Gastrocnemius medialis (tissue), 4 donors: ENCODE measurements at places on chromosomes 5 and 9. TPM values are rescaled to one million over a fixed set of nuclear protein-coding genes. Genes with fewer than 3 reads are reported as not detected.

- no peak for DNase-seq
These were observed 38.4 kb upstream of the SHB start for GRCh38 chr9:38107405-38107804.

GRCh38 chr5:176799488-176799887, 10.9 kb upstream of the UNC5A start:
- no peak for DNase-seq

DNA sequence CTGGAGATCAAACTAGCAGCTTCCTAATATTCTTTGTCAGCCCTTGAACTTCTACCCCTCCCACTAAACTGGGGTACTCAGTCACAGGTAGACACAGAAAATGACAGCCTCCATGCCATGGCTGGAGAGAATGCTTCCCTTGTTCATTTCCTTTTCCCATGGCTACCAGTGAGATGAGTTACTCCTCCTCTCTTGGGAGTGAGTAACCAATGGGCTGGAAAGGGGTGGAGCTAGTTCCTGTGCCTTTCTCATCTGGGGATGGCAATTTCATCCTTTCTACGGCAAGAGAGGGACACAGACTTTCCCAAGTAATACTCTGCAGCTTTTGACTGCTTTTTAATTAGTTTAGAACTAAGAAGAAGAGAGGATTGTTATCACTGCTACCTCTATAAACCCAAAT, 1045.6 kb upstream of the WWC1 start:
- no peak for DNase-seq

GRCh38 chr9:14508884-14509283, 184.3 kb downstream of the ZDHHC21 start:
- no peak for DNase-seq

DNA sequence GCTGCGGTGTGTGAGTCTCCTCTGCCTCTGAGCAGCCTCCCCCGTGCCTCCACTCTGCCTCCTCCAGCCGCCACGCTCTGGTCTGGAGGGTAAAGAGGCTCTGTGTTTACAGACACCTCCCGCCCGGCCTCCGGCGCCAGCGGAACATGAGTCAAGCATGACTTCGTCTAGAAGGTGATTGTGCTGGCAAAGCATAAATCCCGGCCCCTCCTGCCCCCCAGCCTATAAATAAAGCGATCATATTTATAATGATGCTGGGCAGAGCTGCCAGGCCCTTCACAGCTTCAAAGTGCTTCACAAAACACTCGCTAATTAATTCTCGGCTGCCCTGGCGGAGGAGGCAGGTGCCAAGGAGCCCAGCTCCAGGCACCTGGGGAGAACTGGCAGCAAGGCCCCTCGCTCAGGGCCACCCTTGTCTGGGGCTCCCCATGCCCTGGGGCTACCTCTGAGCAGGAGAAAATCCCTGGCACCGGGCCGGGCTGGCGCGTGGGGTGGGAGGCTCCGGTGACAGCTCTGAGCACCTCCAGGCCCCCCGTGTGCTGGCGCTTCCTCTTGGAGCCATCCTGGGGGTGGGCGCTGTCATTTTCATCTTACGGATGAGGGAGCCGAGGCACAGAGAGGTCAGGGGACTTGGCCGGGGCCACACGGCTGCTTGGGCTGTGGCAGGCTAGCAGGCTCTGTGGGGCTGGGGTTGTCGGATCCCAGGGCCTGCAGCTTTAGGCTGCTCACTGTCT, 87.8 kb downstream of the RXRA start:
- DNase-seq, result peak; percentile 94

GRCh38 chr9:106032978-106033377, 338.6 kb downstream of the TMEM38B start:
- DNase-seq, result no peak

DNA sequence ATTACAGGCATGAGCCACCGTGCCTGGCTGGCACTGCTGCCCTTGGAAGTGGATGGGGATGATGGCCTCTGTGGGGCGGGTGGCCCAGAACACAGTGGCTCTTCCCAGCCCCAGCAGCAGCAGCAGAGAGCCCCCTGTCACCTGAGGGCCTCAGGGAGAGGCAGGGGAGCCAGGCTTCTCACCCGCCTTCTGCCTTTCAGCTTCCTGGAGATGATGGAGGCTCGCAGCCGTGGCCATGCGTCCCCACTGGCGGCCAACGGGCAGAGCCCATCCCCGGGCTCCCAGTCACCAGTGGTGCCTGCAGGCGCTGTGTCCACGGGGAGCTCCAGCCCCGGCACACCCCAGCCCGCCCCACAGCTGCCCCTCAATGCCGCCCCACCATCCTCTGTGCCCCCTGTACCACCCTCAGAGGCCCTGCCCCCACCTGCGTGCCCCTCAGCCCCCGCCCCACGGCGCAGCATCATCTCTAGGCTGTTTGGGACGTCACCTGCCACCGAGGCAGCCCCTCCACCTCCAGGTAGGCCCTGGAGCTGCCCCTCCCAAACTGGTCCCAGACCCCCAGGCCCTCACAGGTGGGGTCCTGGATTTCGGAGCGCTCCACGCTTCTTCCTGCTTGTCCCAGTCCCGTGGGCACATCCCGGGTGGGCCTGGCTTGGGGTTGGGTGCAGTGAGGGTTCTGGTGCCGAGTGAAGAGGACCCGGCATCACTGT, 5.0 kb upstream of the AJM1 start:
- no peak for DNase-seq

- no peak for DNase-seq
These were observed 132.6 kb upstream of the PDE4D start for GRCh38 chr5:60026161-60026560.

DNA sequence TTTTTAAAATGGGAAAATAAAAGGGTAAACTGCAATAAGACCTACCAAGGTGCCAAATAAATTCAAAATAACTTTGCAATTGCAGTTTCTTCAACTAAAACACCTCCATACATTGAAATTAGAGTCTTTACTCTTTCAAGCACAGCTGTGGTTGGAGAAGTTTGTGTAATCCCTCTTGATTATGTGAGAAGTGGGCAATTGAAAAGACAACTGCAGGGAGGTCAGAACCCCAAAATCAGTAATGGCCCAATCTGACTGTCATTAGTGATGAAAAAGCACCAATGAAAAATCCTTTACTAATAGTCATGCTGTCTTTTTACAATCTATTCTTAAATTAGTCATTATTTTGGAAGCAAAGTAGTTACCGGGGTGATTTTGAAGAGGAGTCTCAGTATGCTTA, 116.7 kb upstream of the RGMB start:
- no peak for DNase-seq

DNA sequence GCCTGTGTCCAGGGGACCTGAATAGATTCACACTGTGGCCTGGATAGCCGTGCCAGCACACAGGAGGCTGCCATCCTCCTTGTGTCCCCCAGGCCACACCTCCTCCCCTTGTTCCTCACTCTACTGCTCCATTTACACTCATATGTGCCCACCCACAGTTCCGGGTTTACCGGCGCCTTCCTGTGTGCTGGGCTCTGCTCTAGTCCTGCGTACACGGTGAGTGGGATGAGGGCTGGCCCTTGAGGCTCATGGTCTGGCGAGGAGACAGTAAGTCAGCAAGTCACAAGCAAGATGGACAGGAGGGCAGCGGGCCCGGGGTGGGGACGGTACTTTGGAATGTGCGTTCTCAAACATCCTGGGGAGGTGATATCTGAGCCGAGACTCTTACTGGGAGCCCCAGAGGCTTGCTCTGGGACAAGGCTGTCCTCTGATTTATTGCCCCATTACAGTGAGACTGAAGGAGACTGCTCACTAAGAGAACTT, 32.4 kb upstream of the NXNL2 start:
- DNase-seq, result no peak

DNA sequence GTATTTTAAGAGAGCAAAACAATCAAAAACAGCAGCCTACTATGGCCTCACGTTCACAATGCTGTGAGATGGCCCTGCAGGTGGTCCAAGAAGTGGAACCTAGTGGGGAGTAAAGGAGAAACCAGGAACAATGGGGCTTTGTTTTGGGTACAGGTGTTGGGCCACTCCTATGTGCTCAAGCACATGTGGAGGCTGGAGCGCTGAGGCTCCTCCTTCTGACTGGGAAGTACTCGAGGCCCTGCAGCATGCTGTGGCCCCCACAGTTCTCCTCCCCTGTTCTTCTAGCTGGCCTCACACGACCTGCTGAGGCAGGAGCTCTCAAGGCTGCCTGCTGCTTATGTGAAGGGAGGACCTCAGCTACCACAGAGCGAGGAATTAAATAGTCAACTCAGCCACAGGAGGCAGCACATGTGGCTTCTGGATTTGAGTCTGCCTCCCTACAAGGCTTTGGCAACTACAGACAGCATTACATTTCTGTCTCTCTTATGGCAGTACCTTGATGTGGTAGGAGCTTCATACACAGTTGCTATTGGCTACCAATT, 482.3 kb downstream of the SPOCK1 start:
- DNase-seq, result no peak

- no peak for DNase-seq
These were observed 6.5 kb upstream of the NEK6 start for GRCh38 chr9:124251204-124251603.

GRCh38 chr5:108735790-108736189, 11.9 kb upstream of the FER start:
- no peak for DNase-seq

DNA sequence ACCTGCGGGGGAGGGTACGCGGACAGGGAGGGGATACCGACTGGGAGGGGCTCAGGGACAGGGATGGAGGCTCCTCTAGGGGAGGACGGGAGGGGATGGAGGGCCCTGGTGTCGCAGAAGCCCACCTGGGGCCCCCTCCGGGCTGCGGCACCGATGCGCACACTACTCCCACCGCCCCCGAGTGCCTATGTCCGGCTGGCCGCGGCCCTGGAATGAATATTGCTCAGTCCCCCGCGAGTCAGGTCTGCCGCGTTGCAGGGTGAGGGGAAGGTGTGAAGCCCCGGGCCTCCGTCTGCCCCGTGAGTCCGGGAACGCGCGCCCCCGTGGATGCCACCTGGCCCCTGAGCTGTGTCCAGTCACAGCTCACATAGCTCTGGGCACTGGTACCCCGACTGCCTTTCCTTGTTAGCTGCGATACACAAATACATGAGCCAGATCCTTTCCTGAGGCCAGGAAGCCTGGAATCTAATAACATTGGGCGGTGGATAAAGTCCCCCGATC, 44.5 kb upstream of the PRSS3 start:
- no peak for DNase-seq

DNA sequence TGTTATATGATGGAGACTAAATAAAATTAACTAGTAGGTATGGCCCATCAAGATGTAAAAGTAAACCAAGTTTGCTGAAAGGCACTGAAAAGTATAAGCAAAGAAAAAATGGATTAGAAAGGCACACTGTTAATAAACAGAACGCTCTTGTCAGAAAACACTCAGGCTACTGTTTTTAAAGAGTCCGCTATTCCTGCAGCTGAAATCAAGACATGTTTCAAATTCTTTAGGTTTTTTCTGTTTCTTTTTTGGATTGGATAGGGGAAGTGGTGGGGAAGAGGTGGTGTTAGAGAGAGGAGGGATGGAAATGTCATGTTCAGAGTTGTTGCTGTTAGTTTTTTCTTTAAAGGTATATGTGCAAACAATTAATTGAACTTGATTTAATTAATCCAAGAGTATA, 17.5 kb downstream of the OSTF1 start:
- no peak for DNase-seq

GRCh38 chr9:83304686-83305085, 233.5 kb downstream of the FRMD3 start:
- peak; percentile 67 for DNase-seq

DNA sequence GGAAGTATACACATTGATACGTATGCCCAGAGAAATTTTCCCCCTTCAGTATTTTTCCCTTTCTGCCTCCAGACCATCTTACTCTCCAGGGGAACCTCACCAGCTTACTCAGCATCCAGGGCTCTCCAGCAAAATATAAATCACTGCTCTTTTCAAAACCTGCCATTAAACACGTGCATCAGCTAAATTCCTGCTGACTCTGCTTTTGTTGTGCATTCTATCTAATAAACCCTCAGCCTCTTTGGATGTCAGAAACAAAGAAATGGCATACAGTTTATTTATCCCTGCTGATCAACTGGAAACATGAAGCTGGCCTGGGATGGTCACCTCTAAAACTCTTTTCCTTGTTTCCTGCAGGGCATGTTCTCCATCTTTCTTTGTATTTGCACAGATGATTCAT, 126.8 kb downstream of the TRPM3 start:
- no peak for DNase-seq

- DNase-seq, result no peak
These were observed 48.9 kb downstream of the ERMP1 start for GRCh38 chr9:5783982-5784381.

The N4BP3 gene
- 1.6 TPM for total RNA-seq

The GPR151 gene
- not detected for total RNA-seq

The CTNND2 gene
- 0.04 TPM for total RNA-seq

The STXBP1 gene
- total RNA-seq, result 3.4 TPM

The CTSL gene
- total RNA-seq, result 110 TPM

The DOCK2 gene
- total RNA-seq, result 5.3 TPM

The GNA14 gene
- total RNA-seq, result 0.56 TPM

The CWC27 gene
- 10.7 TPM for total RNA-seq

The TGFBR1 gene
- total RNA-seq, result 19.0 TPM

The PDE6A gene
- total RNA-seq, result not detected

The CREBRF gene
- 30.0 TPM for total RNA-seq
